Activated CD8-positive, alpha-beta memory T cell treated with anti-CD3 and anti-CD28 coated beads, Interleukin-2, amount 50 U/mL, for 4 hours (primary cell): ENCODE measurements at places on chromosomes 2 and 18.

- no peak for DNase-seq
These were observed 120.2 kb upstream of the ZNF516 start for GRCh38 chr18:76615065-76615733.

DNA sequence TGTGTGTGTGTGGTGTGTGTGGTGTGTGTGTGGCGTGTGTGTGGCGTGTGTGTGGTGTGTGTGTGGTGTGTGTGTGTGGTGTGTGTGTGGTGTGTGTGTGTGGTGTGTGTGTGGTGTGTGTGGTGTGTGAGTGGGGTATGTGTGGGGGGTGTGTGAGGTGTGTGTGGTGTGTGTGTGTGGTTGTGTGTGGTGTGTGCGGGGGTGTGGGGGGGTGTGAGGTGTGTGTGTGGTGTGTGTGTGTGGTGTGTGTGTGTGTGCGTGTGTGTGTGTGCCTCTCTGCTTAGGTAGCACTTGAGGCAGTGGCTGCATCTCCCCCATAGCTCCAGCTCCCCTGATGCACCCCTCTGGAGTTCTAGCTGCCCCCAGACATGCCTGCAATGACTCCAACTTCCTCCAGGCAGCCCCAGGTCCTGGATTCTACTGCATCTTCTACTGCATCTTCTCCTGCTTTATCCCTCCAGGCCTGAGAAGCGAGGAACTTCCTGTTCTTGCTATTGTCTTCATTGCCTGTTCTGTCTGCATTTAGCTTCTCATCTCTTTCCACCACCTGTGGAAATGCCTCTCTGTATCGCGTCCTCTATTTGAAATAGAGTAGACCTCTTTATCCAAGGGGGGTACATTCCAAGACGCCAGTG, 22.2 kb upstream of the MLPH start:
- no peak for DNase-seq

DNA sequence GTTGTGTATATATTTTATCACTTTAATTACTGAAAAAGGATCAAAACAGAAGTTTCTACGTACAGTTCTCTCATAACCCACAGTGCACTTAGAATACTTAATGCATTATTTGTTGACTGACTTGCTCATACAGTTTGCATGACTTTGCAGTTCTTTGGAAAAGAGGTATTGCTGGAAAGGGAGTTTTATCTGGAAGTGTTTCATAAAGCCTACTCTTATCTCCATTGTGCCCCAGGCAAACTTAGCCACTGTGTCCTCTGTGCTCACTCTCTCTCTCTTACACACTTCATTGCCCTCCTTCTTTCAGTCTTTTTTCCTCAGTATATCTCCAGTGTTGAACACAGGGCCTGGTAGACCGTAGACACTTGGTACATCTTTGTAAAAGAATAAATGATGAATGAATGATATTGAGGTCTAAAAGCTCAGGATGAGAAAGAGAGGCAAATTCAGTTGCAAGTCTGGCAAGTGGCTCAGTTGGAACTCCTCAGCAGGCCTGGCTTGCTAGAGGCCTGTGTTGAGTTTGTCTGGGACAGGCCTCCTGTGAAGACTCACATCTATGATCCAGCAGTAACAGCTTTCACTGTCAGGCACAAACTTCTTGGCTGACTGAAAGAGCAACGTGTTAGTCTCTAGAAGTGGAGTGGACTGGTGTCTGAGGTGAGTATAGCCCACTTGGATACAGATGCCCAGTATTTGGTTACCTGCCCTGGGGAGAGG, 56.1 kb downstream of the SETBP1 start:
- no peak for DNase-seq

GRCh38 chr18:74377776-74378175, 62.1 kb downstream of the C18orf63 start:
- no peak for DNase-seq

DNA sequence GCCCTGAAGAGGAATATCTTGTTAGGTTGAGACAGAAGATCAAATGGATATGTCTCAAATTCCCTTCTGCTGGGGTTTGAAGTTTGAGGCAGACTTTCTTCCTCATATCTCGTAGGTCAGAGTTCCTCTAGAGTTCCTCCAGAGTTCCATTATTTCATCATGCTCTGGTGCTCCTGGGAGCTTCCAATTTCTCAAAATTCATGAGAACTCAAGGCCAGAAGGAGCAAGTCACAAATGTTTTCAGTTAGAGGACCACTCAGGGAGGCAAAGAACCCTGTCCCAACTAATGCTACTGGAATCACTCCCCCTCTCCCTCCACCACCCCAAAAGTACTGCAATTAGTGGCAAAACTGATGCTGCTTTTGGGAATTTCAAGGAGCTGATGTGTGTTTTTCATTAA, 115.7 kb upstream of the RBMS1 start:
- DNase-seq = no peak

DNA sequence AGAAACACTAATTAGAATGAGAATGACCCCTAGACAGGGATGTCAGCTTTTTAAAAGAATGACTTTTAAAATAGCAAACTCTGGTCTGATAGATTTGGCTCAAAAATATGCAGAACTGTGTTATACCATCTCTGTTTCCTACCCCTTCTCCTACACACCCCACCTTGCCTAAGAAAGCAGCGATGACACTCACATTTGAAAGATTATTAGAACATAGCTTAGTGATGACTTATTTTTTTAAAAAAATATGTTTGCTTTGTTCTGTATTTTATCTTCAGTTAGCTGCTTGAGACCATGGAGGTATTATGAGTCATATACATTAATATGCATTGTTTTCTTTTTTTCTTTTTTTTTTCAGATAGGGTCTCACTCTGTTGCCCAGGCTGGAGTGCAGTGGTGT, 176.7 kb upstream of the TPO start:
- DNase-seq = no peak

- DNase-seq = no peak
These were observed 169.7 kb upstream of the SMAD2 start for GRCh38 chr18:48100165-48100575.

GRCh38 chr18:47248604-47249313, 2.7 kb downstream of the SKOR2 start:
- no peak for DNase-seq

DNA sequence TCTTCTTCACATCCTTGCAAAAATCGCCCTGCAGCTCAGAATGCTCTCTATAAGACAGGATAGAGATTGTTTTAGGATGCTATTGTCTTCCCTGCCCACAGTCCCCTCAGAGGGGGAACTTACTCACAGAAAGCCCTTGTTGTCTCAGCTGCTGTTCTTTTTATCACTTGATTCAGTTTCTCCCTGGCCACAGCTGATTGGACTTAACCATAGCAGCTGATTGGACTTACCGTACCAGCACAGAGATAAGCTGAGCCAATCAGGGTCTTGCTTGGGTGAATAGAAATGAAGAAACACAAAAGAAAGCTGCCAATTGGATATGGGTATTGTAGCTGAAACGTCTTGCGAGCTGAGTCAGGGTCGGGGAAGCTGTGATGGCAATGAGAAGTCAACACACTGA, 194.2 kb upstream of the MEX3C start:
- DNase-seq = no peak

DNA sequence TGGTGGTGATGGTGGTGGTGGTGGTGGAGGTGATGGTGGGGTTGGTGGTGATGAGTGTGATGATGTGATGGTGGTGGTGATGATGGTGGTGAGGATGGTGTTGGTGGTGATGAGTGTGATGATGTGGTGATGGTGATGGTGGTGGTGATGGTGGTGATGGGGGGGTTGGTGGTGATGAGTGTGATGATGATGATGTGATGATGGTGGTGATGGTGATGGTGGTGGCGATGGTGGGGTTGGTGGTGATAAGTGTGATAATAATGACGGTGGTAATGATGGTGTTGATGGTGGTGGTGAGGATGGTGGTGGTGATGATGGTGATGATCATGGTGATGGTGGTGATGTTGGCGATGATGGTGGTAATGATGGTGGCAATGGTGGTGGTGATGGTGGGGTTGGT, 67.7 kb downstream of the RRM2 start:
- no peak for DNase-seq

DNA sequence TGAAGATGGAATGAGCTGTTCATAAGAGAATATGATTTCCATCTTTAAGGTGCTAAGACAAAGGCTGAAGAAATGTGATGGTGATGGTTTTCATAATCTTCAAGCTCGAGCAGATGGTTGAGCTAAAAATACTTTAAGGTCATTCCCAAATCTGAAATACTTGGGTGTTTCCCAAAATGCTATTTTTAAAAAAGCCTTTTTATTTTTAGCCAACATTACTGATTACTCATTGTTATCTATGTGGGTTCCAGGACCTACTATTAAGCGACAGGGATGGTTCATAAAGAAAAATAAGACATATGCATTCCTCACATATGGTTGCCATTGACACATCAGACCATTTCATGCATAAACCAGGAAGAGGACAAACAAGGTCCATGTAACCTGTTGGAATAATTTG, 298.5 kb downstream of the PLCL1 start:
- DNase-seq = no peak

GRCh38 chr2:10919410-10919770, 7.7 kb downstream of the KCNF1 start:
- no peak for DNase-seq
